ENCODE measurements at places on chromosomes 5 and 9.

- peak; percentile 83 for DNase-seq
Observed at GRCh38 chr9:107389617-107390071, 99.9 kb downstream of the KLF4 start.

- no peak for DNase-seq
Observed at GRCh38 chr5:122169350-122170103, 40.2 kb downstream of the ZNF474 start.

DNA sequence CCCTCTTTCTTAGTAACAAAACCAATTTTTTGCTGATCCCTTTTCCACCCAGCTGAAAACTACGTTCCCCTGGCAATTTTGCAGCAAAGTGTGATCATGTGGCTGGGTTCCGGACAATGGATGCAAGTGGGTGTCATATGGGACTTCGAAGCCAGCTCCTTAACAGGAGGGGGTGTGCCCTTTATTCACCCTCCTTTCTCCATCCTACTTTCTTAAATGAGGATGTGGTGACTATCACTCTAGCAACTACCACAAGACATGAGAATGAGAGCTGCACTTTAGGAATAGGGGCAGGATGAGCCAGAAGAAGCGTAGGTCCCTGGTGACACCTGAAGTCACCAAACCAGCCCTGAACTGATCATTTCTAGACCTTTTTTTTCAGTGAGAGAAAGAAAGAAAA, 58.9 kb downstream of the IRF1 start:
- DNase-seq, result no peak

- DNase-seq, result no peak
Observed at GRCh38 chr5:176548967-176549444, at the start of gene CDHR2. CDHR2 (plus strand) TSS chr5:176549342; CDS start chr5:176565353, 16,011 bp downstream.

- no peak for DNase-seq
Observed at GRCh38 chr9:13586587-13587374, 307.3 kb upstream of the MPDZ start.

- DNase-seq, result no peak
Observed at GRCh38 chr9:95834281-95834907, 41.1 kb upstream of the ERCC6L2 start.

Data from GM23248 (cell line).